ENCODE measurements at places on chromosomes 12 and 14. TPM values are rescaled to one million over a fixed set of nuclear protein-coding genes. Genes with fewer than 3 reads are reported as not detected.

DNA sequence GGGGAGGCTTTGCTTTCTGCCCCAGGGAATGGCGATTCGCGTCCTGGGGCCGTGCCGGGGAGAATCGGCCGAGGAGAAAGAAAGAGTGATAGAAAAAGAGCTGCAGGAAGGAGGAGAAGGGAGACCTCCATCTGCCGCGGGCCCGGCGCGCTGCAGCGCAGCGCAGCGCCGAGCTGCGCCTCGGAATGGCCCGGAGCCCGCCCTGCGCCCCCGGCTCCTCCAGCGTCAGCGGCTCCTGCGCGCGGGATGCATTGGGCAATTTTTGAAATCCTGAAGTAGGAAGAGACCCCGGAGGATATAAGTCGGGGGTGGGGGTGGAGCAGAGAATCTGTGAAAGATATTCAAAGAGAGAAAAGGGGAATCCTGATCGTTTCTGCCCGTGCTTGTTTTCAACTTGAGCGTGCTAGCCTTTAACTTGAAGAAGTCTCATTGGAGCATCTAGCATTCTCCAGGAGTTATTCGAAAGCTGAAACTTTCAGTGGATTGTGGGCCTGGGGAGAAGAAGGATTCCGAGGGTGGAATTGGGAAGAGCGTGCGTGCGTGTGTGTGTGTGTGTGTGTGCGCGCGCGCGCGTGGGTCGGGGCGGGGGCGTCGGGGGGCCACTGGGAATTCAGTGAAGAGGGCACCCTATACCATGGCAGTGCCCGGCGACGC lies 441 bp downstream of the PDE3A start:
- no peak overlapping the region for H3K27ac ChIP-seq
- no peak for DNase-seq
- H3K27me3 ChIP-seq: peaks cover 52% of the 10 kb centered on the region
- peak overlapping the region; percentile 24 for H3K4me3 ChIP-seq

DNA sequence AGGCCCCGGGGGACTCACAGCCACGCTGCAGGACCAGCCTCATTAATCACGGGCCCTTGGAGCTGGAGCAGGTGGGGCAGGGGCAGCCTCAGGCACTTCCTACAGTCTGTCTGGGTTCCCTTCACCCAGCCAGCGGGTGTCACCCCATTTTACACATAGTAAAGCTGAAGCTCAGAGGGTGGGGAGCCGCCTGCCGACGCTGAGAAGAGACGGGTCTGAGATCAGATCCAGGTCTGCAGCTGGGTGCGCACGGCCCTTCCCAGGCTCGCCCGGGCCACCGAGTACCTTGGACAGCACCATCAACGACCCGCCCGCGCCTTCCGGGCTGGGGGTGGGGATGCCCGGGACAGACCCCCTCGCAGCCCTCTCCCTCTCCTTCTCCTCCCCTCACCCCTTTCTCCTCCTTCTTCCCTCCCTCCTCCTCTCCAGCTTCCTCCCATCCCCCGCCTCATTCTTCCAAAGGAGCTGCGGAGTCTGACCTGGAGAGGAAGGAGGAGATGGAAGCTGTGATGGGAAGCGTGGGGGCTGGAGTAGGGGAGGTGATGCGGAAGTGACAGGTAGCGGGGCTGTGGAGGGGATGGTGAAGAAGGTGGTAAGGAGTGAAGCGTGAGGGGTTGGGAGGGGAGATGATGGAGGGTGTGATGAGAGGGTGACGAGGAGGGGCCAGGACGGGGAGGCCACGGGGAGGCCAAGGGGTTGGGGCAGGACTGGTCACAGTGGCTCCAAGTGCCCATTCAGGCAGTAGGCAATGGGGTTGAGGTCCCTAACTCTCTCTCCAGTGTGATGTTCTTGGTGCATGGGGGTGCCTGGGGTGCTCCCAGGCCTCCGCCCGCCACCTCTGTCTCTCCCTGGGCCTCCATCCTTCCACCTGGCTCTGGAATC lies 8.8 kb downstream of the DTX1 start:
- no peaks in the 10 kb centered on the region for H3K36me3 ChIP-seq
- no peak overlapping the region for H3K27ac ChIP-seq
- no peak overlapping the region for H3K4me3 ChIP-seq
- DNase-seq: no peak

The RPGRIP1 gene
- not detected for total RNA-seq

DNA sequence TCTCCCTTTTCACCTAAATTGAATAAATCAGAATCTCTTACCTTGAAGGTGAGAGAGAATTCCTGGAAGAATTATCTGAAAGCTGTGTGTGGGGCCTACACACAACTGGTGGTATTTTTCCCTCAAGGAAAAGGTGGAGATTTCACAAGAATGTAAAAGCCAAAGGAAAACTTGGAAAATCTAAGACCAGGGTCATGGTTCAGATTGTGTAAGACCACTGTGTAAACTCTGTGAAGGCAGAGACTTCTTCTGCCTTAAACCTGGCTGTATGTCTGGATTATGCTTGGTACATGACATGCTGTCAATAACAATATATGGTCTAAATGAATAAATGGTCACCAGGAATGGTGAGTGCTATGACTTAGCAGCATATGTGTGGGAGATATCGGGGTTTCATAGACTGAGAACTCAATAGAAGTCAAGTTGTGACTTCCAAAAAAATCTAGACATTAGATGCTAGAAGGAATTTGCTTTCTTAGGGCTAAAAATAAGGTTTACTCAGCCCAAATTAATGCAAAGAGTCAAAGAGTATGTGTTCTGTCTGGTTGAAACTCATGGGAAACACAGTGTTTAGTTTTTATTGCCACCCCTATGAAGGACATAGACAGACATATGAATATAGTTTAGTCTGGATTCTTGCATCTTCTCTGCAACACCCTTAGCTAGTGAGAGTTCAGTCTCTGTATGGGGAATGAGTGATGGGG lies 163.7 kb downstream of the SNAPC1 start:
- no peak for DNase-seq
- peaks cover 38% of the 10 kb centered on the region for H3K27me3 ChIP-seq
- H3K4me1 ChIP-seq: peaks cover 2% of the 10 kb centered on the region

DNA sequence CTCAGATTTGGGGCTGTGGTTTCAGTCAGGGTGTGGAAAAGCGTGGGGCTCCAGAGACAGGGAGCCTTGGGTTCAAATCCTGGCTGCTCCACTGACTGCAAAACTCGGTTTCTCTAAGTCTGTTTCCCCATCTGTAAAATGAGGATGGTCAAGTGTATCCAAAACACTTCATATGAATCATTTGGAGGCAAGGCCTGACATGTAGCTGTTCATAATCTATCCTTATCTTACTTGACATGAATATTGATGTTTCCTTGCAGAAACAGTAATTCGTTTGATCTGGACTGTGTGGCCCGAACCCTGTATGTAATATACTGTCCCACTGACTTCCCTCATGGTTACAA lies 1.5 kb upstream of the CCDC63 start:
- H3K4me1 ChIP-seq: peaks cover 5% of the 10 kb centered on the region
- no peak for DNase-seq
- H3K27me3 ChIP-seq: peaks cover 53% of the 10 kb centered on the region
- H3K36me3 ChIP-seq: no peaks in the 10 kb centered on the region

Measured in activated CD4-positive, alpha-beta memory T cell treated with anti-CD3 and anti-CD28 coated beads, Interleukin-2, amount 10 ng/mL, durations not matched to agents 7 days and 5 days (primary cell).